Effector memory CD4-positive, alpha-beta T cell (primary cell): ENCODE measurements at places on chromosomes 1 and 21.

- no peak for DNase-seq
Measured at GRCh38 chr1:12168451-12169160, 1.8 kb downstream of the TNFRSF1B start.

GRCh38 chr21:27464648-27465047 is 497.8 kb upstream of the ADAMTS5 start:
- no peak for DNase-seq

DNA sequence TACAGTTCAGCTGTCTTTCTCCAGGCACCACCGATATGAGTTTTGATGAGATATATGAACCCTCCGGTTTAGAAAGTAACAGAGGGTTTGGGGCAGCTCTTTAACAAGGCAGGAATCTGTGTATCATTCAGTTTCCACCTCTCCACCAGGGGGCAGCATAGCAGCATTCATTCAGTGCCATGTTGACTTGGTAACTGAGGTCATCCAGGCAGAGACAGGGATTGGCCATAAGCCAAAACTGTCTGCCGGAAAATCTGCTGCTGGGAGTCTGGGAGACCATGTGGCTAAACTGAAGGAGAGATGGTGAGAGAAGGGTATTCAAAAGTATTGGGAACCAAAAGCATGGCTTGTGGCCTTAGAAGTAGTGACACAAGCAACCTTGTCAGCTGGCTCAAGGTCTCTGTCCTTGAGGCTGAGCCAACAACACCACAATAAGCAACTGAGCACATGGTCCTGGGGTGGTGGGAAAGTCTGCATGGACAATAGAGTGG is 98.5 kb downstream of the LMX1A start:
- no peak for DNase-seq

- no peak for DNase-seq
Measured at GRCh38 chr1:209862391-209863356, 34.9 kb downstream of the UTP25 start.

DNA sequence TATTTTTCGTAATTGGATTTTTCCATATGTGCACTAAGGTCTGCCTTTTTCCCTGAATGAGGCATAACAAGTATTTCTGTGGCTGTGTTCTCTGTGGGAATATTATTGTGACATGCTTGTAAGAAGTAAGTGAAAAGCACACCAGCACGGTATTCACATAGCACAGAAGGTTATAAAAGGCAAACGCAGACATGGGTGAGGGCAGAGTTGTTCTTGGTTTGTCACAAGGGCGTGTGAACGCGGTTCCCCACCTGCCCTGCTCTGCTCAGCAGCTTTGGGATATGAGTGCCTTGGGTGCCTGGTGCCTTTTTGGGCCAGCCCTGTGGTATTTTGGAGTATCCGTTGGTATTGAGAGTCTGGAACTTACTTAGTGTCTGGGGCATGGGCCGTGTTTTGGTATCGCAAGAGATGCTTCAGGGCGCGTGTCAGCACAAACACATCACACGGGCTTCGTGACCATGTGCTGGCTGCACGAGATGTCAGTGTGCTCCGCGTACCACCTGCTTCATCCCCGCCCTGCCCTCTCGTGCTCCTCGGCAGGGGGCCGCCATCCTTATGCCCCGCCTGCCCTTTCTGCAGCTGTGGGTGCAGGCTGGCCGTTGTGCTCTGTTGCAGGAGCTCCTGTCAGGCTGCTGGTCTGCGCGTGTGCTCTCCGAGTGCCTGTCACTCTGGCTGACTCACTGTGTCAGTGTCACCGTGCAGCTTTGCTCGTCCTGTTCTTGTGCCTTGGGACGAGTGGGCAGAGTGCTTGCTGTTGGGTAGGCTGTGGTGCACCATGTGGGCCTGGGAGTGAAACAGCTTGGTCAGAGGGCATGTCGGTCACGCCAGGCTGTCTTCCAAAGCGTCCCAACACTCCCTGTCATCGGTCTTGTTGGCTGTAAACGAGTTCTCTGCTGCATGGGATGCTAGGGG is 15.0 kb downstream of the SKI start:
- DNase-seq, result no peak

GRCh38 chr1:41665962-41666917 is 181.8 kb upstream of the EDN2 start:
- DNase-seq, result no peak

DNA sequence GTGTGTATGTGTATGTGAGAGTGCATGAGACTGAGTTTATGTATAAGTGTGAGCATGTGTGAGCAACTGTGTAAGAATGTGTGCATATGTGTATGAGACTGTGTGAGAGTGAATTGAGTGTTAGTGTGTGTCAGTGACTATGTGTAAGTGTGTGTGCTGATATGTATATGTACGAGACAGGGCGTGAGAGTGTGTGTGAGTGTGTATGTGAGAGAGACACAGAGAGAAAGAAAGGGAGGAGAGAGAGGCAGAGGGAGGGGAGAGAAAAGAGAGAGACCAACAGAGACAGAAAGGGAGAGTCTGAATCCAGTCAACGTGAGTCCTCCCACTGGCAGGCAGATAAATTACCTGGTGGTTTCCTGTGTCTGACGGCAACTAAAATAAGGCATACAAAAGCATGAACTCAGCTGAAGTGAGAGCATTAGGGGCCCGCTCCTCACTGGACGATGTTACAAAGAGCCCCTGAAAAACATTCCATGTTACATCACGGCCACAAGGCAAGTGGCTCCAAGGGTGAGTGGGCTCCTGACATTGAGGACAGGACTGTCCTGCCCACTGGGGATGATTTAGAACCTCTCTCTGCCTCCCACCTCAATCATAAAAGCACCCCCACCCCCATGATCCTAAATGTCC is 66.6 kb upstream of the TIAM1 start:
- DNase-seq, result no peak
